ENCODE measurements at places on chromosomes 7 and 10. TPM values are rescaled to one million over a fixed set of nuclear protein-coding genes. Genes with fewer than 3 reads are reported as not detected.

The SPDYE3 gene
- polyA plus RNA-seq, result not detected

The HYAL4 gene
- polyA plus RNA-seq, result 0.87 TPM

The HSPA12A gene
- polyA plus RNA-seq, result 5.9 TPM

The ANKRD22 gene
- polyA plus RNA-seq, result 2.7 TPM

The CDC14C gene
- not detected for polyA plus RNA-seq

The UPK3B gene
- 0.02 TPM for polyA plus RNA-seq

The GFRA1 gene
- 0.02 TPM for polyA plus RNA-seq

The DNAH11 gene
- polyA plus RNA-seq, result 0.23 TPM

The OR6B1 gene
- polyA plus RNA-seq, result not detected

The FAM20C gene
- polyA plus RNA-seq, result 30.6 TPM

The VPS37D gene
- 0.61 TPM for polyA plus RNA-seq

The LRRC18 gene
- polyA plus RNA-seq, result not detected

The GHRHR gene
- polyA plus RNA-seq, result not detected

The AMPH gene
- polyA plus RNA-seq, result 0.06 TPM

The TDRD1 gene
- polyA plus RNA-seq, result not detected

The TMEM176B gene
- polyA plus RNA-seq, result not detected

Measured in mammary epithelial cell (primary cell).